Activated T-cell treated with anti-CD3 and anti-CD28 coated beads, Interleukin-2, amount 50 U/mL, for 72 hours (primary cell): ENCODE measurements at places on chromosomes 2 and 18. TPM values are rescaled to one million over a fixed set of nuclear protein-coding genes. Genes with fewer than 3 reads are reported as not detected.

GRCh38 chr2:74525717-74526648, at the start of gene DQX1:
Gene DQX1, minus strand, starts transcription at chr2:74526231. Its CDS starts 502 bp downstream, at chr2:74525729.
- no peak for DNase-seq

- DNase-seq, result no peak
These were observed 95.1 kb upstream of the SERPINE2 start for GRCh38 chr2:224134003-224134734.

GRCh38 chr2:149364839-149365238, 34.5 kb downstream of the LYPD6 start:
- no peak for DNase-seq

DNA sequence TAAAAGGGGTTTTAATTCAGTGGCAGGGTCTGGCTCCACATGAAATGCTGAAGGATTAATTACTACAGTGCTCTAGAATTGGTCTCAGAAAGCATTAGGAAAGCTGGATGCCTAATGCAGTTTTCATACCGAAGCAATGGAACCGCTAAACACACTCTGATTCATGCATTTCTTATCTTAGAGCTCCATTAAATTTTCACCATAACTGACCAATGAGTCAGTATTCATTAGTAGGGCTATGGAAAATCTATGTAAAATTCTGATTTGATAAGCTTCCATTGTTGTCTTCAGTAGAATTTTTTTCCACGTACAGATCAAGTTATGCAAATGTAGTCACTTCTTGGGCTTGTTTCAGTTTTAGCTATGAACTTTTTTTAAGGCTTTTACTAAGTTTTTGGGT, 359.9 kb downstream of the ARHGAP15 start:
- DNase-seq, result no peak

GRCh38 chr2:14634489-14635390, 2.2 kb downstream of the LRATD1 start:
- peak; percentile 37 for DNase-seq

PTMA gene
- 1,057 TPM for total RNA-seq

GRCh38 chr2:159265171-159265576, 21.3 kb downstream of the WDSUB1 start:
- no peak for DNase-seq

DNA sequence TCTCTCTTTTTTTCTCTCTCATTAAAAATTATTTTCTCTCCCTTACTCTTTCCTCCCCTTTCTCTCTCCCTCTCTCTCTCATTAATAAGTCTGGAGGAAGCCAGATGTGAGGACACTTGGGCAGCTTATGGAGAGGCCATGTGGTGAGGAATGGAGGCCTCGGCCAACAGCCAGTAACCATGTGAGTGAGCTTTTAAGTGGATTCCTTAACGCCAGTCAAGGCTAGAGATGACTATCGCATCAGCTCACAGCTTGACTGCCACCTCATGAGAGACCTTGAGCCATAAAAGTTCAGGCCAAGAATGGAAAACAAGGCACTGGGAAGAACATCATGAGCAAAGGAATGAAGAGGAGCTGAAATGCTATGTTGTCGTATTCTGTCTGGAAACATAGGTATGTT, 39.1 kb downstream of the ETAA1 start:
- DNase-seq, result no peak

- DNase-seq, result no peak
These were observed 303.3 kb downstream of the GBX2 start for GRCh38 chr2:235864733-235865515.

GRCh38 chr2:232492236-232492848, 4.7 kb upstream of the ECEL1 start:
- no peak for DNase-seq

DNA sequence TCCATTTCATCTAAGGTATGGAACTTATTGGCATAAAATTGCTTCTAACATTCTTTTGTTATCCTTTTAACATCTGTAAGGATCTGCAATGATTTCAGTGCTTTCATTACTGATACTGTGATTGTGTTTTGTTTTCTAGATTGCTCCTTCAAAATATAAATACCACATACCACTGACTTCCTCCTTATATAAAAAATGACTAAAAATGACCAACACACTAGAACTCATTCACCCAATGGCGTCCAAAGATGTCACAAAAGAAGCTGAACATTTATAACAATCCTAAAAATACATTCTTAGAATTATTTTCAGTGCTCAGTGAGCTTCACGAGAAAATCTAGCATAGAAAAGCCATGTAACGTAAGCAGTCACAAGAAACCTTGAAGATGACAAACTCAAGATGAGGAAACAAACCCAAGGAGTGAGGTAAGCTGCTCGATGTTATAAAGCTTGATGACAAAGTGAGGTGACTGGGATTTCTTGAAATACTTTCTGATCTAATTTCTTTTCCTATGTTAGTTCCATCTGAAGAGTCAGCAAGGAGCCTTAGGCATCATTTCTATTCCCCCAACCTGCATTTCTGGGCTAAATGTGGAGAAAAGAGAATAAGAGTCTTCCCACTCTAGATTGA, 42.6 kb downstream of the PNO1 start:
- no peak for DNase-seq

DNA sequence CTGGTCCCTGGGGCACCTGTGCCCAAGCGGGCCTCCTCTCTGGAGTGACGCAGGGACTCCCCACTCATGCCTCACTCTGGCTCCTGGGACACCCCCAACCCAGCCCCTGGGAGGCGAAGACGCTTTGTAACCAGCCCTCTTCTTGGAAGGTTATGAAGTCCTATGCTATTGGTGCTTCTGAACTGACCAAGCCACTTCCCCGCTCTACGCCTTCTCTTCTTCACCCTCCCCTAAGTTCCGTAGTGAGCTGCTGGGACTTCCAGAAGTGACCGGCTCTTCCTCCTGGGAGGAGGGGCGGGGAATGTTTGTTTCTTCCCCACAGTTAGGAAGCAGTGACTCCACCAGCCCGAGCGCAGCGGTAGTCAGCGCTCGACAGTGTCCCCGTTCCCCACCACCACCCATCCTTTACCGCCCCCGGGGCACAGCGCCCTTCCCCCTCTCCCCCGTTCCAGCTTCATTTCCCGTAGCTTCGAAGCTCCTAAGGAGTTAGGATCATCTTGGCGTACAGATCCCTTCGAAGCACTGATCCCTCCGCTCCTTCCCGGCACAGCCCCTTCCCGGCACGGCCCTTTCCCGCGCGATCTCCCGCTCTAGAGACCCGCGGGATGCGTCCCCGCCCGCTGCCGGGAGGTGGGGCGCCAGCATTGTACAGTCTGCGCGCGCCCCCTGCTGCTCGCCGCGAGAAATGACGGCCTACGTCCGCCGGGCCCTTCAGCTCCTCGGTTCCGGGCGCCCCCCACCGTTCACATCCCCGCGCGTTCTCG, 25.3 kb upstream of the NOTO start:
- peak; percentile 94 for DNase-seq
